ENCODE measurements at places on chromosomes 6 and 20.

DNA sequence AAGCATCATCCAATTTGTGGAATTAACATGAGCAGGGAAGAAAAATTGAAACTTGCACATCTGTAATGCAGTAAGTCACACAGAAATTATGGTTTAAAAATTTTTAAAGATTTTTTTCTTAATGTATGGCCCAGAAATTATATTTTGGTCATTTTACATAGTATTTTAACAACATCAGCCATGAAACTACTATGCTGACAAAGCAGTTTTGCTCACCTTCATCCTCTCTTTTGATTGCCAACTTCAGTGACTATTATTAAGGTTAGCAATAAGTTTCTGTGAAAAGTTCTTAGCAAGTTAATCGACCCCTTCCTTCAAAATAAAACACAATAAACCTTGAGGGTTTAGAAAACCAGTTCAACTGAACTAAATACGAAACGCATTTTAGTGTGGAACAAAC lies 1347.0 kb downstream of the EPHA7 start:
- no peak for DNase-seq

DNA sequence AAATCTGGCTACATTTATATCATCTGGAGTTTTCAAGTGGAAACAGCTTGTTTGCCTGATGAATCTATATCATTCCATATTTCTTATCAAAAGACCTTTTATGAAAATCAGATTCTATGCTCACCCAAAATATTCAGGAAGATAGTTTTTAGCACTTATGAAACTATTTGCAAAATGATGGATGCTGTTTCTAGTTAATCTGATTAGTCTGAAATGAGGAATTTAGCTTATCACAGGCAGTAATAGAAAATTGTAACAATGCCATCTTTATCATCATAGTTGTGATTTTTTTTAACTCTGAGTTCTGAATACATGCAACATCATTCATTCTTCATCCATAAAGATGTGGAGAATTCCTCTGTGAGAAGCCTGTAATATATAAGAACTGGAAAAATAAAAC lies 229.7 kb downstream of the PLCB1 start:
- no peak for DNase-seq

- no peak for DNase-seq
These were observed 1.6 kb upstream of the ZSCAN12 start for GRCh38 chr6:28401172-28401571.

GRCh38 chr6:154984146-154984545 lies 11.0 kb upstream of the TIAM2 start:
- no peak for DNase-seq
